ENCODE measurements at places on chromosomes 2 and 18.

DNA sequence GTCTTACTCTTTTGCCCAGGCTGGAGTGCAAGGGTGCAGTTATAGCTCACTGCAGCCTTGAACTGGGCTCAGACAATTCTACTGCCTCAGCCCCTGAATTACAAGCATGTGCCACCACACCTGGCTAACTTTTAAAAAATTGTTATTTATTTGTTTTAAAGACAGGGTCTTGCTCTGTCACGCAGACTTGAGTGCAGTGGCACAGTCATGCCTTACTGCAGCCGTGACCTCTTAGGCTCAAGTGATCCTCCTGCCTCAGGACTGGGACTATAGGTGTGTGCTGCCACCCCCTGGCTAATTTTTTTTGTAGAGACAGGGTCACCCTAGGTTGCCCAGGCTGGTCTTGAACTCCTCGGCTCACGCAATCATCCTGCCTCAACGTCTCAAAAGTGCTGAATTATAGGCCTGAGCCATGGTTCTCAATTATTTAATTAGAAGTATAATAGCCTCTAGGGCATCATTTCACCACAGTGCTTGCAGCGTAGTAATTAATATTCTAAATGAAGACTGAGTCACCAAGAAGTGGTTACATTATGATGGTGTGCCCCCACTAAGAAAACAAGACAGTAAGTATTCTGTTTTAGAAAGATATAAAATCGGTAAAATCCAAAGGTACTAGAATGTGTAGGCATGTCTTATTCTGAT, 69.6 kb downstream of the EML4 start:
- no peak for DNase-seq

DNA sequence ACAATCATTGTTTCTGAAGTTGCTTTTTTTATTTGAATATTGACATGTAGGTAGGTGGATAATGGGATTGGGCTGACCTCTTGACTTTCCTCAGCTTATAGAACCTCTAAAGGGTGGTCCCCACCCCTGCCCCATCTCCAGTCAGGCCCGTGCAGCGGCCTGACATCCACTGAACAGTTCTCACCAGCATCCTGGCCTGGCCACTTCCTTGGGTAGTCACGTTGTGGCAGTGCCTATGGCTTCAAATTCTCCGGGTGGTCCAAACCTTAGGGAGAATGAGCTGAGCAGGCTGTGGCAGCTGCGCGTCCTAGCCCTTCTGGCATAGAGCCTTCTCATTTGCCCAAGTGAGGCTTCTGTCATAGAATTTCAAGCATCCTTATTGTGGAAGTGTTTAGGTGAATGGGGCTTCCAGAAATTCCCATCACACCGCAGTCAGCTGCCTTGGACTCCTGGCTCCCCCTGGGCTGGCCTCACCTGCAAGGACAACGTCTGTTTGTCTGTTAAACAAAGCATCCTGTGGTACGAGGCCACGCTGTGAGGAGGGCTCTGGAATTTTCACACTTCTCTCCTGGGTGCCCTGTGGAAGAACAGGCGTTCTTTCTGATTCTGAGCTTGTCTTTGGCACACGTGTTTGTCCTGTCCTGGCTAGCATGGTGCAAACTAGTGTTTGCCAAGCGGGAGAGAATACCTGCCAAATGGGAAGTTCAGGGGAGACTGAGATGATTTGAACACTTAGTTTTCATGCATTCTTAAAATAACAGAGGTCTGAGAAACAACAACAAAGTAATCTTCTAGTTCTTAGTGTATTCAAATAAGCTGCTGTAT, 31.8 kb upstream of the OTOS start:
- no peak for DNase-seq

DNA sequence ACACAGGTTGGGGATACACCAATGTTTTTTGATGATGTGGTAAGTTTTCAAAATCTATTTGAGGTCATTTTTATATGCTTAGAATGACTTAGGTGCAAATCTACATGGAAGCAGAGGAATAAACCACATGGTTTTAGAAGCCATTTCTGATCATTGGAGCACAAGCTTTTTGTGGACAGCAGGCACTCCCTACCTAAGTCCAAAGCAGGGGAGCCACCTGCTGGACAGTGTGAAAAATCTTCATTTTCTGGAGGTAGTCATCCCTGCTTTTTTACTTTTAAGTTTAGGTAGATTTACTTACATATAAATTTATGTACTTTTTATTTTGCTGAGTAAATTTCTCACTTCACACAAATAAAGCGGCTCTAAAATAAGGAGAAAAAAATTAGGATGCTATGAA, 323.2 kb downstream of the PLCL1 start:
- peak; percentile 10 for DNase-seq

GRCh38 chr2:83967854-83968253, 491.2 kb downstream of the SUCLG1 start:
- no peak for DNase-seq

- DNase-seq = no peak
Measured at GRCh38 chr2:166563894-166564293, 69.8 kb upstream of the SCN7A start.

GRCh38 chr2:179274749-179275148, 10.1 kb upstream of the SESTD1 start:
- no peak for DNase-seq

GRCh38 chr2:70977605-70978205, 725 bp upstream of the ANKRD53 start:
- DNase-seq = no peak

- DNase-seq = no peak
Measured at GRCh38 chr2:228227466-228227865, 46.0 kb upstream of the SPHKAP start.

- DNase-seq = no peak
Measured at GRCh38 chr2:95275151-95275515, 884 bp downstream of the PROM2 start.

GRCh38 chr2:122218596-122218995, 463.1 kb downstream of the TSN start:
- no peak for DNase-seq

DNA sequence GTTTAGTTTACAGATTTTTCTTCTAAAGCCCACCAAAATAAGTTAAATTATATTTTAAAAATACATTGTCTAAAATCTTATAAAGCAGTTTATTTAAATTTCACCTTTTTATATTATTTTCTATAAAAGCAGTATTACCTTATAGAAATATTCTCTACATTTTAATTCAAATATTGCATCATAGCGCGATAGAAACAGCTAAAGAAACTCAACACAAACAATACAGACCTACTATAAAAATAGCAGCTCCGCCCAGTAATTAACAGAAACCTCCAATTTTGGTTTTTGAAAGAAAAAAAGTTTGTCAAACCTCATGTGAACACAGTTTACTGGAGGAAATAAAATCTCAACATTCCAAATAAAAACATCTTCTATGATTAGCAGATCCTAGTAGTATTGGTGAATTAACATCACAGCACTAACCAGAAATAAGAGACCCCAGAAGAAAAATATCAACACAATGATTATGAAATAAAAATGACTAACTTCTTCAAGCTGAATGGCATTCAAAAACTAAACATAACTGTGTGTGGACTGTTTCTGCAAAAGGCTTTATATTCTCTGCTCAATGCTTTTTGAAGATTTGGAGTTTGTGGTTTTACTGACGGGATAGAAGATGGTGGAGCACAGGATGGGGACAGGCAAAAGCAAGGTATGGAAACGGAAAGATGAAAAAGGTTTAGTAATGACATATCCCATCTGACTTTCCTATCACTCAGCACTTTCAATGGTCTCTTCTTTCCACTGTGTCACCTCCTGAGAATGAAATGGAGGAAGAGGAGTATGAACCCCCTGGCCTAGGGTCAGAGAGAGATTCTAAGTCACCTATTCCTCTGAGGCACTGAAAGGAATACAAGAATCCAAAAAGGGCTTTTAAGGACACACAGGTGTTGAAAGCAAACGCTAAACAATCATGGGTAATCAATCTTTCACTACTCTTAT, 17.5 kb downstream of the MAP4K3 start:
- DNase-seq = no peak

DNA sequence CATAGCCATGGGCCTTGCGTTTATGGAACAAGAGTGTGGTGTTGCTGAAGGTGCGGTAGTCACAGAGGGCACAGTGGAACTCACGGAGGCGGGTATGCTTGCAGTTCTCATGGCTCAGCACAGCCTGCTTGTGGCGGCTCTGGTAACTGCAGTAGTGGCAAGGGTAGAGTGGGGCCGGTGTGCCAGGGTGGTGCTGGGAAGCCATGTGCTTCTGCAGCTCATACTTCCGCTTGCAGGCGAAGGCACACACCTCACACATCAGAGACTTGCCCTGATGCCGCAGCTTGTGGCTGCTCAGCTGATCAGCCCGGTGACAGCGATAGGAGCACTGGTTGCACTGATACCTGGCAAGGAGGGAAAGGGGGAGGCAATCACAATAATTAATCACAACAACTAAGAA, 14.7 kb downstream of the ZNF142 start:
- no peak for DNase-seq

DNA sequence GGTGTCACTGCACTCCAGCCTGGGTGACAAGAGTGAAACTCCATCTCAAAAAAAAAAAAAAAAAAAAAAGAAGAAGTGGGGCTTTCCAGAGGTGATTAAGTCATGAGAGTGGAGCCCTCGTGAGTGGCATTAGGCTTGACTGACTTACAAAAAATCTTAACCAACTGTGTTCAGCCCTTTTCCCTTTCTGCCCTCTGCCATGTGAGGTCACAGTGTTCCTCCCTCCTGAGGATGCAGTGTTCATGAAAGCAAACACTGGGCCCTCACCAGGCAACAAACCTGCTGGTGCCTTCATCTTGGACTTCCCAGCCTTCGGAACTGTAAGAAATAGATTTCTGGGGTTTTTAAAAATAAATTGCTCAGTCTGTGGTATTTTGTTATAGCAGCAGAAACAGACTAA, 37.0 kb upstream of the METTL21A start:
- DNase-seq = no peak

GRCh38 chr2:59413751-59414570, 1139.5 kb downstream of the BCL11A start:
- DNase-seq = no peak

- no peak for DNase-seq
Measured at GRCh38 chr18:35410561-35410960, 33.4 kb upstream of the ZNF396 start.

GRCh38 chr2:127425540-127426490, 7.6 kb downstream of the PROC start:
- no peak for DNase-seq

DNA sequence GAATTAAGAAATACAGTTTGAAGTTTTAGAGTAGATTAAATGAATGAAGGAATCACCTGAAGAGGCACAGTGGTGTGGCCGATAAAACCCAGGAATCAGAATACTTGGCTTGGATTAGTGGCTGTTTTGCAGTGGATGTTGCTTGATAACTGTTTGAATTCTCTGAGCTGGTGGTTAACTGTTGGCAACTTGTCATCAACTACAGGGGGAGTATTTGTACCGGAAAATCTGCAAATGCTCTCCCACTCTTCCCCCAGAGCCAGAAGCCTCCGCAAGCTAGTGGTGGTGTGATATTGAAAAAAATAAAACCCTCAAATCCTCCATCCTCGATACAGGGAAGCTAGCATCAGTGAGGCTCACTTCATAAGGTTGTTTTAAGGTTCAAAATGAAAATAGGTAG, 326.7 kb downstream of the DPP10 start:
- no peak for DNase-seq

- no peak for DNase-seq
Measured at GRCh38 chr2:239561446-239562001, 160.7 kb upstream of the HDAC4 start.

DNA sequence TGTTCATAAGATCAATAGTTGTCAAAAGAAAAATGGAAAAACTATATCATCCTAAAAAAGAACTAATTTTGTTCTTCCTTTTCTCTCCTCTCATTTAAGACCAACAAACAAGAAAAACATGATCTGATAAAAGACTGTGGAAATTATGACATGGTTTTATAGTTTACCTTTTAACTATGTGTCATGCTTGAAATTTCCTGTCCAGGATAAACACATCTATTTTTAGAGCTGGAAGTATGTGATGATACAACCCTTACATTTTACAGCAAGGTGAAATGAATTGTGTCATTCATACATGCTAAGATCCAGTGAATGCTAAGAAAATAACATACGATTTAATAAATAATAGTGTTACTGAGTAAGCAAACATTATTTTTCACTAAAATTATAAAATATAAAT, 89.9 kb downstream of the GULP1 start:
- DNase-seq = no peak

DNA sequence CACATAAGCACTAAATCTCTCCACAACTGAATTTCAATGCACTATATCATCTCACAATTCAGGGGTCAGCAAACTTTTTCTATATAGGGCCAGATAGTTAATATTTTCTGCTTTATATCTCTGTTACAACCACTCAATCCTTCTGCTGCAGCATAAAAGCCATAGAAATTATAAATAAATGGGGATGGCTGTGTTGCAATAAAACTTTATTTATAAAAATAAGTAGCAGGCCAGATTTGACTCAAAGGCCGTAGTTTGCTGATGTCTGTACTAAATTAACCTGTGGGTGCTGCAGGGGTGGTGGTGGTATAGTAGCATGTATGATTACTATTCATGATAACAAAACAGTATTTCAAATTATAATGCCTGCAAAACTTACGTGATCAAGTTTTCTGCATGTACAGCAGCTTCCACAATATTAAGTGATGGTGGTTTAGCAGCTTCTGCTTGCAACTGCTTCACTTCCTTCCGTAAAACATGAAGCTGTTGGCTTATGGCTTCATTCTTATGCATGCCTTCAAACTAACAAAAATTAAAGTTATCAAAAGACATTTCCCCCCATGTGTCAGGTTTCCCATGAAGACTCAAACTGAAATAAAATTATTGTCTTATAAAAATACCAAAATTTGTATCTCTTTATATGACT, 64.1 kb downstream of the SIGLEC15 start:
- DNase-seq = no peak

DNA sequence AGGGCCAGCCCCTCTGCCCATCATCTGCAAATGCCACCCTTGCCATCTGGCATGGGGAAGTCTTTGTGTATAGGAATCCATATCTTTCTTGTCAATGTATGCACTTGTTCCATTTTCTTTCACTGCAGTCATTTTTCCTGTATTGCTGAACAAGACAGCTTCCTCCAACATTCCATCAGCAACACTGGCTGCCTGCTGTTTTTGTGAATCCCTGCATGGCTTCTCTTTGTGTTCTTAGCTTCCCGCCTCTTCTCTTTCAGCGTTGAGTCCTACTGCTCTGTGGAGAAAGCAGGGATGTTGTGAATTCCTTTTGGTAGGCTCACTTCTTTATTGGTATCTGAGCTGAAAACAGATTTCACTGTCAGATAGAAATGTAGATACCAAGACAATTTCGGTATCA, 150.0 kb downstream of the LPIN1 start:
- no peak for DNase-seq

DNA sequence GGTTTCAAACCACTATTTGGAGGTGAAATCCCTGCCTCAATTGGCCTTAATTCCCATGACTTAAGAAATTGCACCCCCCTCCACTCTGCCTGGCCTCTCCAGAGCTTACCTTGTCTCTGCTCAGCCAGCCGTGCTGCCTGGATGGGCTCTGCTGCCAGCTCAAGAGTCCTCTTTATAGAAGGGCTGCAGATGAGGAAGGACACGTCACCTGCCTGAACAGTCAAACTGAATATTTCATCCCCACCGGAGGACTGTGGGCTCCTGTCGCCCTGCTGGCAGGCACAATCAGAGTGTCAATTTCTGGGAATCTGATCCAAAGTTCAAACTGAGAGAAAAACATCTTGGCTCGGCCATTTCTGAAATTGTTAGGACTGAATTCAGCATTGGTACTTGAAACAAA, at the start of gene OTOS:
TSS of gene OTOS (minus strand) at position 148 of the 400 bp plus-strand sequence. CDS start 332 bp downstream, outside the sequence.
- DNase-seq = no peak
